Fibroblast of the aortic adventitia (primary cell): ENCODE measurements at places on chromosomes 12 and 14. TPM values are rescaled to one million over a fixed set of nuclear protein-coding genes. Genes with fewer than 3 reads are reported as not detected.

The OAS1 gene
- total RNA-seq, result 1.4 and 7.8 TPM in 2 replicates

The KCNA5 gene
- total RNA-seq, result not detected in 2 replicates

The MEG3 gene
- 155 and 168 TPM in 2 replicates for total RNA-seq

The RIMBP2 gene
- total RNA-seq, result 0.74 TPM in 1 of 2 replicates, not detected in the other

The ARHGAP9 gene
- total RNA-seq, result 0.18 TPM in 1 of 2 replicates, not detected in the other

The UNG gene
- 27.1 and 30.8 TPM in 2 replicates for total RNA-seq

The PIWIL1 gene
- not detected in 2 replicates for total RNA-seq

The TMEM30B gene
- 3.8 and 4.9 TPM in 2 replicates for total RNA-seq

The NINJ2 gene
- total RNA-seq, result 0.45 TPM in 1 of 2 replicates, not detected in the other

The FOXN3 gene
- total RNA-seq, result 35.3 and 39.4 TPM in 2 replicates

The EMP1 gene
- total RNA-seq, result 19.1 and 244 TPM in 2 replicates

The MLF2 gene
- total RNA-seq, result 29.5 and 104 TPM in 2 replicates

The RPL36AL gene
- total RNA-seq, result 180 and 525 TPM in 2 replicates

The C3AR1 gene
- total RNA-seq, result 0.18 TPM in 1 of 2 replicates, not detected in the other

The ENTPD5 gene
- 6.1 and 15.2 TPM in 2 replicates for total RNA-seq

The ZFHX2 gene
- total RNA-seq, result 0.36 and 0.41 TPM in 2 replicates

The IL26 gene
- total RNA-seq, result not detected in 2 replicates

The PIK3C2G gene
- total RNA-seq, result 0.09 TPM in 1 of 2 replicates, not detected in the other

The MAP3K9 gene
- total RNA-seq, result under 0.01 and 0.33 TPM in 2 replicates

The RFX4 gene
- not detected in 2 replicates for total RNA-seq

The ZC2HC1C gene
- total RNA-seq, result 0.90 and 1.6 TPM in 2 replicates

The KRT6C gene
- not detected in 2 replicates for total RNA-seq

The COX8C gene
- total RNA-seq, result not detected in 2 replicates

The SERPINA3 gene
- total RNA-seq, result 5.3 and 13.6 TPM in 2 replicates

The B4GALNT1 gene
- total RNA-seq, result 1.7 and 6.9 TPM in 2 replicates
